ENCODE measurements at places on chromosomes 5 and 9.

DNA sequence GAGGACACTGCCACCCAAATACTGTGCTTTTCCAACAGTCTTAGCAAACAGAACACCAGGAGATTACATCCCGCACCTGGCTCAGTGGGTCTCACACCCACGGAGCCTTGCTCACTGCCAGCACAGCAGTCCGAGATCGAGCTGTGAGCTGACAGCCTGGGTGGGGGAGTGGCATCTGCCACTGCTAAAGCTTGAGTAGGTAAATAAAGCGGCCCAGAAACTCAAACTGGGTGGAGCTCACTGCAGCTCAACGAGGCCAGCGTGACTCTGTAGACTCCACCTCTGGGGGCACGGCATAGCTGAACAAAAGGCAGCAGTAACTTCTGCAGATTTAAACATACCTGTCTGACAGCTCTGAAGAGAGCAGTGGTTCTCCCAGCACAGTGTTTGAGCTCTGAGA is 28.8 kb downstream of the EPB41L4A start:
- no peak for DNase-seq

GRCh38 chr9:136255896-136256890 is 10.6 kb upstream of the QSOX2 start:
- DNase-seq = no peak

- no peak for DNase-seq
Observed at GRCh38 chr5:2701592-2701991, 49.9 kb downstream of the IRX2 start.

- no peak for DNase-seq
Observed at GRCh38 chr5:149062371-149063016, 368 bp downstream of the SH3TC2 start.

- peak; percentile 87 for DNase-seq
Observed at GRCh38 chr5:172113036-172113435, 75.0 kb downstream of the STK10 start.

DNA sequence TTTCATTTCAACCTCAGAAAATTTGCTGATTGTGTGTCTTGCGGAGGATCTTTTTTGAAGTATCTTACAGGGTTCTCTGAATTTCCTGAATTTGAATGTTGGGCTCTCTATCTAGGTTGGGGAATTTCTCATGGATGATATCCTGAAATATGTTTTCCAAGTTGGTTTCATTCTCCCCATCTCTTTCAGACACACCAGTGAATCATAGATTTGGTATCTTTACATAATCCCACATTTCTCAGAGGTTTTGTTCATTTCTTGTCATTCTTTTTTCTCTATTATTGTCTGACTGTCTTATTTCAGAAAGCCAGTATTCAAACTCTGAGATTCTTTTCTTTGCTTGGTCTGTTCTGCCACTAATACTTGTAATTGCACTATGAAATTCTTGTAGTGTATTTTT is 456.9 kb downstream of the PRELID2 start:
- no peak for DNase-seq

- no peak for DNase-seq
Observed at GRCh38 chr9:130995086-130996011, 13.6 kb upstream of the LAMC3 start.

DNA sequence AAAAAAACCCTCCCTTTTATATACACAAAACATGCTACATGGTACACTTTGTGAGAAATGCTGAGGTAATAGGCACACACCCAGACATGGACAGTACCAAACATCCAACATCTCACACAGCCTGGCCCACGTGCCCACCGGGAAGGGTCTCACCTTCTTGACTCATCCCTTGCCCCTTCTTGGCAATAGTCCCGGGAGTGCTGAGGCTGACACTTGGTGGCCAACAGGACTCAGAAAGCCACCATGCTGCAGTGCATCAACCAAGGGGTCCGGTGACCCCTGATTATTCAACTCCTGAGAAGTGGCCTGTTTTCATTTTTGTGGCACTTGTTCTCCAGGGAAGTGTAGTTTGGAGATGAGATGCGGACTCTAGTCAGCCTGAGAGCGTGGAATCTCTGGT is 35.0 kb downstream of the ANGPTL2 start:
- no peak for DNase-seq

- DNase-seq = no peak
Observed at GRCh38 chr5:172429201-172429940, 25.0 kb downstream of the SH3PXD2B start.

- DNase-seq = peak; percentile 7
Observed at GRCh38 chr5:31232273-31232888, 38.9 kb downstream of the CDH6 start.

GRCh38 chr5:125100951-125101350 is 354.5 kb upstream of the ZNF608 start:
- DNase-seq = no peak

DNA sequence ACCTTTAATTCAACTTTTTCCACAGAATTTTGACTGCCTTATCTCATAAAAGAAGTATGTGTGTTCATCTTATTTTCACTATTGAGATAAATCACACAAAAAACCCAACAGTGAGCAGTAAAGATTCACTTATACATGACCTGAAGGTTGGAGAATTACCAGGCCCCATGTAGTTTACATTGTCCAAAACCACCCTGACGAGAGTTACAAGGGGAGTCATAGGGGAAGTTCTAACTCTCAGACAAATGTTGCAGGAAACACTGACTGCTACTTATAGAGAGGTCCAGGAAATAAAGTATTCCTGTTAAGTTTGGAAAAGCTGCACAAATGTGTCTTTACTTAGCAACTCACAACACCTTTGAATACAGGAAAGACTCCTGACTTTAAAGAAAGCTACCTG is 14.1 kb downstream of the SPATA9 start:
- no peak for DNase-seq

- no peak for DNase-seq
Observed at GRCh38 chr9:17116400-17116837, 18.4 kb upstream of the CNTLN start.

- no peak for DNase-seq
Observed at GRCh38 chr5:163489745-163490075, 15.7 kb upstream of the MAT2B start.

GRCh38 chr9:96476591-96476990 is 26.6 kb downstream of the HABP4 start:
- DNase-seq = no peak

DNA sequence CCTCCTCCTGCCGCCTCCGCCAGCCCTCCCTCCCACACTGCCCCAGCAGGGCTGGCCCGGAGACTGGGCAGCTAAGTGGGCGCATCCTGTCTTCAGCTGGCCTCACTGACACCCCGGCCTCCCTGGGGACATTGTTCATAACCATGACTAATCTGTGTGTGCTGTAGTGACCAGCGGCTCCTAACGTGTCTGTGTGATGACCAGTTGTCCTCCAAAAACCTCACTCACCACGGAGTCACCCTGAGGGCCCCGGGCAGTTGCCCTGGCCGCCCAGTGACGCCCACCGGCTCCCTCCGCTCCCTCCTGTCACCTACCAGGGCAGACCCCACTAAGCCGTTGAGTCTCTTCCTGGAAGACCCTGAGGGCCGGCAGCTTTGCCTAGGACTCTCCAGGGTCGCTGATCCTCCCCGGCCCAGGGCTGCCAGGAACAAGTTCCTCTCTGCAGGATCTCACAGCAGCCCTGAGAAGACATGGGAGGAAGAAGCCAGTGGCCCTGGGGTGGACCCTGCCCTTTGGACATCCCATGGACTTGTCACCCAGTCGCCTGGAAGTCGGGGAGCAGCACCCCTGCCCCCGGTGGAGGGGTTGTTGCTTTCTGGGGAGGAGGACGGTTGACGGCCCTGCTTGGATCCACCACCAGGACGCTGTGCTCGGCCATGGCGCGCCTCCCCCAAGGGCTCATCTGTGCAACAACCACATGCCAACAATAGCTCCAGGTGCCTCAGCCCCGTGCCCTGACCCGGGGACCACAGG is 110.2 kb upstream of the LMX1B start:
- no peak for DNase-seq

GRCh38 chr5:138339091-138339456 is 1.0 kb downstream of the FAM53C start:
- peak; percentile 16 for DNase-seq

DNA sequence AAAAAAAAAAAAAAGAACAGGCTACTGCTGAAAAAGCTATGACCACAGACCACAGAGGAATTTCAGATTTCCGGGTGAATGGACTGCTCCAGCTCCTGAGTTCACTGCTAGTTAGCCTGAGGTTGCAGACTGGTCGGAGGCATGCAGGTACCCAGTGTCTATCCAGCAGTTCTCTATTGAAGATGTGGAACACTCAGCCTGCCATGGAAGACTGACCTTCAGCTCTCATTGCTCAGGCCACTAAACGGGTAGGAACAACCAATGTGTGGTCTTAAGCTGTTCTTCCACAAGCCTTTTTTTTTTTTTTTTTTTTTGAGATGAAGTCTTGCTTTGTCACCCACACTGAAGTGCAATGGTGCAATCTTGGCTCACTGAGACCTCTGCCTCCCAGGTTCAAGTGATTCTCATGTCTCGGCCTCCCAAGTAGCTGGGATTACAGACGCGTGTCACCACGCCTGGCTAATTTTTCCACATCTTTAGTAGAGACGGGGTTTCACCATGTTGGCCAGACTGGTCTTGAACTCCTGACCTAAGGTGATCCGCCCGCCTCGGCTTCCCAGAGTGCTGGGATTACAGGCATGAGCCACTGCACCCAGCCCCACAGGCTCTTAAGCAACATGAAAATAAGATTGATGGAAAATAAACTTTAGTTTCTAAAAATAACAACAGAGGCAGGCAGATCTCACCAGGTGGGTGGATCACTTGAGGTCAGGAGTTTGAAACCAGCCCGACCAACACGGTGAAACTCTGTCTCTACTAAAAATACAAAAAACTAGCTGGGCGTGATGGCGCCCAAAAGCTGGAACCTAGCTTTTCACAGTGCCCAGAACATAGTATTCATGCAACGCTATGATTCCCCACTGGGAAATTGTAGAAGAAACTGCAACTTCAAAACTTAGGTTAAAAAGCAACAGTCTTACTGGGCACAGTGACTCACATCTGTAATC is 20.0 kb upstream of the NPM1 start:
- no peak for DNase-seq

- no peak for DNase-seq
Observed at GRCh38 chr5:123088031-123088805, 823 bp upstream of the PRDM6 start.

GRCh38 chr5:80101993-80102392 is 66.8 kb downstream of the THBS4 start:
- no peak for DNase-seq

- DNase-seq = no peak
Observed at GRCh38 chr5:137847687-137848086, 20.0 kb upstream of the MYOT start.

- DNase-seq = no peak
Observed at GRCh38 chr5:168424594-168425323, 61.5 kb upstream of the RARS1 start.

DNA sequence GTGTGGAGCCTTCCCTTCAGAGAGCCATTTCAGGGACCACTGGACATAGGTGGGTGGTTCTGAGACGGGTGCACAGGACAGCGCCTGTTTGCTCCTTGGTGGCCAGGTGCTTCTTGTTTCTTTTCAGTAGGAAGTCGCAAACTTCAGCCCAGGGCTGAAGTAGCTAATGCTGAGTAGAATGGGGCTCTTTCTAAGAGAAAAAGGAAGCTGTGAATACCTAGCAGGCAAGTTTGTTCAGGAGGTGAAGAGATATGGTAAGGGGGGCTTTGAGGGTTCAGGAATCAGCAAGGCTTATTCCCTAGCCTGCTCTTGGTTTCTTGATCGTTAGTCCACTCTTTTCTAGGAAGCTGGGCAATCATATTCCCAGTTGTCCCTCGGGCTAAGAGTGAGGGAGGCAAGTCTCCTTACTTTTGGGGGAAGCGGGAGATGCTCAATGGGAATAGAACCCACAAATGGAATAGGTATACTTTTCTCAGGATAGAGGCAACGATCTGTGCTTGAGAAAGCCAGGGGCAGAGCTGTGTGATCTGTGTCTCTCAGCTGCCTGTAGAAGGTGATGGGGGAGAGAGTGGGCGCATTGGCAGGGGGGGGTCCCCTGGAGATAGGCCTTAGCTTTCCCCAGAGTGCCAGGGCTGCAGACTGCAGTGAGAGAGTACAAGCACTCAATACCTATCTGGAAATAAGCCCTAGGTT is 1.9 kb upstream of the PURA start:
- no peak for DNase-seq

DNA sequence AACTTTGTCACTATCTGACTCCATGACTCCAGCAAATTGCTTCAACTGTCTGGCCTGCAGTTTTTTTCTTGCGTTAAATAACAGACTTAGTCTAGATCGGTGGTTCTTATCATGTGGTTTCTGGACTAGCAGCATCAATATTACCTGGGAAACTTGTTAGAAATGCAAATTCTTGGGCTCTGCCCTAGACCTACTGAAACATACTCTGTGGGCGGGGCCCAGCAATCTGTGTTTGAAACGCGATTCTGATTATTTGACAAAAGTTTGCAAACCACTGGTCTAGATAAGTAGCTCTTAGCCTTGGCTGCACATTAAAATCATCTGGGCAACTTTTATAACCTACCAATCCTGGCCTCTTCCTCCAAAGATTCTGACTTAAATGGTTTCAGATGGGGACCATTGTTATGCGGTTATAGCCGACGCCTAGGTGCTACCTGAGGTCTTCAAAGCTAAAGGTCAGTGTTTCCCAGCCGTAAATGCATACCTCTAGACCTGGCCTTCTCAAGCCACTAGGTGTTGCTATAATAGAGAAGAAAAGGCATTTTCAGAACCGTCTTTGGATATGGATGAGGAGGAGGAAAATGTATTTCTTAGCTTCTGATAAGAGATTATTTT is 74.0 kb downstream of the C9orf85 start:
- DNase-seq = no peak

- no peak for DNase-seq
Observed at GRCh38 chr5:156481741-156482140, 154.8 kb downstream of the SGCD start.

DNA sequence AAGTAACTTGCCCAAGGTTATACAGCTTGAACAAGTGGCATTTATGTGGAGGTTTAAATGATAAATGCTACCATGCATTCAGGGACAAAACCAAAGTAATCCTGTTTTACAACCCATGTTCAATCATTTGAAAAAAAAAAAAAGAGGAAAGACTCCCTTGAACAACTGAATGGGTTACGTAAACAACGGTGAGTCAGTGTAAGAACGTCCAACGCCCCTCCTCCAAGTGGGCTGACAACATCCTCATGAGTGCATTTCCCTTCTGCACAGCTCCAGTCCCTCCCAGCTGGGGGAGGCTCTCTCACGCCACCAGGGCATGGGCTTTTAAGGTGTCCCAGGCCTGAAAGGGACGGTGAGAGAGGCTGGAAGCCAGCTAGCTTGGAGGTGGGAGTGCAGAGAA is 90.0 kb downstream of the PRRT1B start:
- peak; percentile 87 for DNase-seq
